ENCODE measurements at places on chromosomes 3 and 15.

DNA sequence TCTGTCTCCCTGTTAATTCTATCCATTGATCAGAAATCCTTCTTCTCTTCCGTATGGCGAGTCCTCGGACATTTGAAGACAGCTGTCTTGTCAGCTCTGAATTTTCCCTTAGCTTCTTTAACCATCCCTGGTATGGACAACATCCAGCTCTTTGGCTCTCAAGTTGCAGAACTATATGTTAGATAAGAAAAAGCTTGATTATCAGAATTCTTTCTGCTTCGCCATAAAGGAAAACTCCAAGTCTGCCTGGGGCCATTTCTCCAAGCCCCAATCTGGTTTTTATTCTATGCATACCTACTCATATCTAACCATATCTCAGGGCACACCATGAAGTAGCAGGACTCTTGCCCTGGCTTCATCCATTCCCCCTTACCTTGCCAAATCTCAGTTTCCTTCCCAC is 215.7 kb upstream of the TMC3 start:
- no peak for DNase-seq

DNA sequence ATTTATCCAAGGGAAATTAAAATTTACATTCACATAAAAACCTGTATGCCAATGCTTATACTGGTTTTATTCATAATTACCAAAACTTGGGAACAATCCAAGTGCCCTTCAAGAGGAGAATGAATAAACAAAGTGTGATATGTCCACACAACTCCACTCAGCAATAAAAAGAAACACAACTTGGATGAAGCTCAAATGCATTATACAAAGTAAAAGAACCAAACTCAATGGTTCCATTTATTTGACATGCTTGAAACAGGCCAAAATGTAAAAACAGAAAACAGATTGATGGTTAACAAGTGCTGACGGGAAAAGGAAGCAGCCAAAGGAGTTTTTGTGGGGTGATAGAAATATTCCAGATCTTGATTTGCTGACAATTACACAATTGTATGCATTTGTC is 23.5 kb downstream of the OCA2 start:
- no peak for DNase-seq

- DNase-seq, result no peak
Observed at GRCh38 chr3:179264449-179264848, 13.5 kb upstream of the KCNMB3 start.

DNA sequence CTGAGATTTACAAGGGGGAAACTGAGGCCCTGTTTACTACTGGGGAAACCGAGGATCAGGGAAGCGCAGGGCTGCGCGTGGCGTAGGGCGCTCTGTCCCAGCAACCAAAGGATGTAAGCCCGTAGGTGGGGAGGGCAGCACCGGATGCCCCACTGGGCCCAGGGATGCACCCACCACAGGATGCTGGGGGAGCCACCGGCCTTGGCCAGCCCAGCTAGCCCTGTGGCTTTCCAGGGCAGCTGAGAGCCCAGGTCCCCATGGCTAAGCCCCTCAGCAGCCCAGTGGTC is 33.4 kb downstream of the RPN1 start:
- no peak for DNase-seq

DNA sequence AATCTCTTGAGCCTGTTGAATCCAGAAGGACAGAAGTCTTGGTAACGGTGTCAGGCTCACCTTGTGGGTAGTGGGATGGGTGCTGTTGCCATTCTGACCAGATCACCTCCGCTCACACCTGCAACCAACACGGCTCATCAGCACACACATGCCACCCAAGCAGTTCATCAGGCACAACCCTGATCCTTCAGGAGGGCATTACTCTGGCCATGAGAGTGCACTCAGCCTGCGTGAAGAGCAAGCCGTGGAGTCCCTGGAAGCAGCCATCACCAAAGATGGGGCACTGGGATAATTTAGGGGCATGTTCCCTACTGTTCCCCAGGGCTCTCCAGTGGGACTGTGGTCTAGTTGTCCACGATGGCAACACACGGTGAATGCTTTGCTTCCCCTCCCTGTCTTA is 120.5 kb downstream of the SHQ1 start:
- no peak for DNase-seq
